D341Med (cell line): ENCODE measurements at places on chromosomes 6 and 20.

- no peak for DNase-seq
Measured at GRCh38 chr6:129248946-129249345, 366.0 kb downstream of the LAMA2 start.

GRCh38 chr6:31792761-31793171 lies 2.8 kb downstream of the VARS1 start:
- DNase-seq = no peak

- no peak for DNase-seq
Measured at GRCh38 chr6:141521440-141521839, 611.3 kb upstream of the GJE1 start.

GRCh38 chr20:25346349-25346748 lies 44.3 kb downstream of the ABHD12 start:
- DNase-seq = no peak

DNA sequence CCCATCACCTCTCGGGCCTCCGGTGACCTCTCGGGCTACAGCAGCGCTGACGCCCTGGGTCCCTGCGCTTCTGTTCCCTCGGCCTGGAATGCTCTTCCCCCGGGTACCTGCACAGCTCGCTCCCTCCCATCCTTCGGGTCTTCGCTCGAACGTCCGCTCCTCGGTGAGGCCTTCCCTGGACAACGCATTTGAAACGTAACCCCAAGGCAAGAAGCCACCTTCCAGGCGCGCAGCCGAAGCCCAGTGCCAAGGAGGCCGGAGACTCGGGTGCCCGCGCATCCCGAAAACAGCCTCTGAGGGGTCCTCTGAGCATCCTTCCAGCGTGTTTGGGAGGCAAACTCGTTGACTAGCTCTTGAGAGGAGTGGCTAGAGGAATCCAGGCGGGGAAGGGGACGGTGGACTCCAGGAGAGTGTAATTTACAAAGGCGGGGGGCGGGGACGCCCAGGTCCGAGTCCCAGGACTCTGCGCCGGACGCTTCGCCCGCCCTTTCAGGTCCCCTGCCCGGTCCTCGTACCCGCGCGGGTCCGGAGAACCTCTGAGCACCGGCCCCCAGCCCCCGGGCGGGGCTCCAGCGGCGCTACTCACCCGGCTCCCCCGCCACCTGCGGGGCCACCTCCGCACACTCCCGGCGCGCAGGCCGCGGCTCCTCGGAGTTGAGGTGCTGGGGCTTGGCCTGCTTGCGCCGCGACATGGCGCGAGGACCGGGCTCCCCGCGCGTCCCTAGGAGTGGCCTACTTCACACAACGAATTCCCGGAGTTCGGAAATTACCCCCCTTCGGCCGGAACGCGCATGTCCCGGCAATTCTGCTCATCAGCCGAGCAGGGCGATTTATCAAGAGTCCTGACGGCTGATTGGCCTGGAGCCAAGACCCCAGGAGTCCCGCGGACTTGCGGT lies 86.8 kb downstream of the ZFP64 start:
- peak; percentile 44 for DNase-seq

DNA sequence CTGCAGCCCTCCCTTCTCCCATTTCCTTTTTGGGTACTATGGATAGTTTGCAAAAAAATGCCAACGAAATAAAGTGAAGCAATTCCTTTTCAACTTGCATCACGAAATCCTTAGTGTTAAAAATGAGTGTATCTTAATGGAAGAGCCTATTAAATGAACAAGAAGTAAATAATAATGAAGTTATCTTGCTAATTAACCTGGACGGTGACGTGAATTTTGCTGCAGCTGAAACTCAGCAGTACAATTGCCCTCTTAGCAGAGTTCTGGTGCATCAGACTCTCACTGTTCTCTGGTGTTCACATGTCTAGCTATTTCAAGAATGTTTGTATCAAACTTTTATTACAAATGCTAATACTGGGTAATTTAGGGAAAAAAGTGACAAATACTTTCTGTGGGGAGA lies 119.7 kb upstream of the HDAC2 start:
- DNase-seq = no peak

DNA sequence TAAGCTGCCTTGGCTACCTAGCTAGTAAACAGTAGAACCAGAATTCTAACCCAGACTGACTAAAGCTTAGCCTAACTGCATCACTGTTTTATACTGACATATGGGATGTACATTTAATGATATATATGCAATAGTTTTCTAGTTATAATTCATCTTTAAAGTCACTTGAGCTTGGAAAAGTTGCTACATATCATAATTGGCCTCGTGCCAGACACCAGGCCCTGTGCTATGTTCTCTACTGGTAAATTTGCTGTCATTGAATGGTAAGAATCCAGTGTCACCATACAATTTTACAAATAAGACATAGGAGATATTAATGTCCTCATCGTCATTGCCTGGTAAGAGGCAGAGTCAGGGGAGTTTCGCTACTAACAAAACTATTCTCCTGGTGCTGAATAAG lies 396.8 kb downstream of the CDKAL1 start:
- DNase-seq = no peak

DNA sequence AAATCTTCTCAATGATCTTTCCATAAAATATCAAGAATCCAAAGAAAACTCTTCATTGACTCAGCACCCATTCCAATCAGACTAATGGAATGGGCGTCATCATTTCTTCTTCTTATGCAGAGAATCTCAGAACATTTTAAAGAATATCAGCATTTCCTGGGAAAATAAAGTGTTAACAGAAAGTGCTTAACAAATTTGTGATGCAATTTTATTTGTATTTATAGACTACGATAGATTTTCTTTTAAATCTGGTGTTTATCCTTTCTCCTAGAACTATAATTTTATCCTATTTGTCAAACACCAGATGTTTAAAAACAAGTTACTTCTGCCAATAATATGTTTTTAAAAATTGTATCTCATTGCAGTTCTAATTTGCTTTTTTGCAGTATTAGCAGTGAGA lies 330.7 kb downstream of the COL12A1 start:
- DNase-seq = no peak

DNA sequence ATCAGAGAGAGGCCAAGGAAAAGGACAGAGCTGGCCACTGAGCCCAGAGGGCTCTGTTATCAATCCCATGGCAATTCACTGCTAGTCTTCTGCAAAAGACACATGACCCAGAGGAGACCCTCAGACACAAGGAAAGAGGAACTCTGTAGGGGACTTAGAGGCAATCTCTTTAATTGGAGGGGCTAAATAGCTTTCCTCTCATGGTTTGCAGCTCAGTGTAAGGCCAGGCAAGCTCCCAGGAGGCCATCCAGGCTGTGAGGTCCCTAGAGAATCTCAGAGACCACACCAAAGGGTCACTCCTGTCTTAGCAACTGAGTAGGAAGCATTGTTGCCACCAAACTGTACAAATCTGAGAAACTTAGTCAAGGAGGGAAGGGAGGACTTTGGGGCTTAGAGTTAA lies 10.0 kb upstream of the HLA-DOA start:
- DNase-seq = no peak

- DNase-seq = no peak
Measured at GRCh38 chr20:43794326-43794725, 67.5 kb upstream of the GTSF1L start.

- DNase-seq = no peak
Measured at GRCh38 chr6:3377536-3378397, 79.1 kb downstream of the SLC22A23 start.

DNA sequence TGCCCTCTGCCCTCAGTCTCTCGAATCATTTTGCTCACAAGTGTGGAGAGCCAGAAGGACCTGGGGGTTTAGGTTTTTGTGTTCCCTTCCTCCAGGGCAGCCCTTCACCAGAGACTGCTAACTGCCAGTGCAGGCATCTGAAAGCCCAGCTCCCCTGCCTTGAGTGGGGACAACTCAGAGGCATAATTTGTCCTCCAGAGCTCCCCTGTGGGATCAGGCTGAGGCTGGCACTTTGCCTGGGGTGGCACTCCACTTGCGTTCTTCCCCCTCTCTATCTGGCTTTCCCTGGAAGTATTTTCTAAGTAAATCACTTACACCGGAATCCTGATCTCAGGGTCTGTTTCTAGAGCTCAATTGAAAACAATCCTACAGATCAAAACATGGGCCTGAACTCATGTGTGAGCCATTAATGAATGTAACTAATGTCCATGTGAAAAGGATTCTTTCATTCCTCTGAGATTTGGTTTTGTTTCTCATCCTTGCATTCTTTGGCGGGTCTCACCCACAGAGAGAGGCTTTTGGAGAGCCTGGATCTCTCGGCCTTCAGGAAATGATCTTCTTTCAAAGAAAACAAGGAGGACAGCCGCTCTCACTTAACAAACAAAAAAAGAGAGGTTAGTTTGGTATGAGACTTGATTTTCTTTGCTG lies 125.7 kb upstream of the RIPOR2 start:
- no peak for DNase-seq

DNA sequence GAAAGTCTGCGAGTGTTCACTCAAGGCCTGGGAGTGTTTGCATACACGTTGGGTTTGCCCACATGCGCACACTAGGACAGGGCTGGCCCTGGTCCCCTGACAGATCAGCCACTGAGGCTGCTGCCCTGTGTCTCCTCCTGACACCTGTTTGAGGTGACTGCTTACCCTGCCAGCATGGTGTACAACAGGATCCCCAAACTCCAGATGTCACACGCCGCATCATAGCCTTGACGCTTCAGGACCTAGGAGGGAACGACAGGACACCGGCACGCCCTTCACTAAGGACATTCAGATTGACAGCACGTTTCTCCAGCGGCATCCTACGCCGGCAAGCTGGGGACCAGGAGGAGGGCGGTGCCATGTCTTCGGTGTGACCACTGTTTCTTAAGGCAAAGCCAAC lies 37.0 kb upstream of the MPC1 start:
- DNase-seq = no peak

- no peak for DNase-seq
Measured at GRCh38 chr6:118307581-118307980, 240.5 kb upstream of the PLN start.

DNA sequence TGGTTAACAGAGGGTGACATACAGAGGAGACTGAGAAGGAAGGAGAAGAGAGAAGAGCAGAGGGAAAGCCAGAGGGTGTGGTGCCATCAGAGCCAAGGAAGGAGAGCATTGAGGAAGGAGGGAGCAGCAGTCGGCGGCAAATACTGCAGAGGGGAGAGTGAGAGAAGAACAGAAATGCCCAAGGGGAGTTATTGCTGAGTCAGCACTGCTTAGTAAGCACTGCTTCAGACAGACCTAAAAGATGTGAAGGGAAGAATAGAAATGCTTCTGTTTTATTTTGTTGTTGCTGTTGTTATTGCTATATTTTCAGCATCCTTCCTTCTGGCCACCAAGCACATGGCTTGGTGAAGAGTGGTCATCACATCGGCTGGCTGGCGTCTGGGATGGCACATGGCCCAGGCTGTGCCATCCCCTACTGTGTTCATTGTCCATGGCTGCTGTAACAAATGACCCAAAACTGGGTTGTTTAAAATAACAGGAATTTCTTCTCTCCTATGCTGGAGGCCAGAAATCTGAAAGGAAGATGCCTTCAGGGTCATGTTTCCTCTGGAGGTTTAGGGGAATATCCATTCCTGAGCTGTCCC lies 204.1 kb upstream of the CNR1 start:
- no peak for DNase-seq

GRCh38 chr6:154578004-154578559 lies 67.6 kb upstream of the CNKSR3 start:
- no peak for DNase-seq

DNA sequence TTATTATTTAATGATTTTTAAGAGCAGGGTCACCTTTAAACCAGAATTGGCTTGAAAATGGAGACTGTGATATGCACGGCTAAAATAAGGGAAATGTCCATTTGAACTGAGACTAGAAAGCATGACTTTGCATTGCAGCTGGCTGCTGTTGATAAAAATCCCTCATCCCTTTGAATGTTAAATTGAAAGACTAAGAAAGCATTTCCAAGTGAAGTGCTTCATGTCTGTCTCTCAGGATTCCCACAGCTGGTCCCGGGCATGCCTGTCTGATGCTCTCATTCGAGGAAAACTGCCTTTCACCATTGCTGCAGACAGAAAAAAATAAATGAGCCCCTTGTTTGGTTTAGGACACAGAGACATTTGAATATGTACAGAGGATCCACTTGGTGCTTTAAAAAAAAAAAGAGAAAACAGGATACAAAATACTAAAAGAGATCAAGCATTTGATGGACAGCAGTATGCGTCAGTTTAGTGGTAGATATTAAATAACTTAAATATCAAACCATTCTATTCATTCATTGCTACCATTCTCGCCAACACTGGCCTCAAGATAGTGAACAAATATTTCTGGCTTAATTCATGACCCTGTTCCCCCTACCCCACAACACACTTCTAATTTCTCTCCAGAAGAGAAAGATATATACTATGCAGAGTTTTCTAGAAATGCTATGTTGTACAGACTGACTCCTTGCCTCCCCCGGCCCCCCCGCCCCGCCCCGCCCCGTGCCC lies 55.0 kb downstream of the TBC1D7 start:
- no peak for DNase-seq
